ENCODE measurements at places on chromosomes 1 and 21.

DNA sequence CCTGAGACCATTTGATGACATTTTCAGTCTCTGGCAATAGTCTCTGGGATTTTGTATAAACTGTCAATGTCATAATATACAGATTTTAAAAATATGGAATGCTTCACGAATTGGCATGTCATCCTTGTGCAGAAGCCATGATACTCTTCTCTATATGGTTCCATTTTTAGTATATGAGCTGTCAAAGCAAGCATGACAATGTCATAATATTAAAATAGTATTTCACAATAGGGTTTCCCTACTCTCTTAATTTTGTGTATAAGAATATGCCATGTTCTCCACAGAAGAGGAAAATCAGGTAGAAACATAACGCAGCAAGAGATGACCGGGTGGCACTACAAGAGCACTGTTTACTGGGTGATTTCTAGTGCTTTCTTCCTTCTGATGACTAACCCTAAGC is 8.3 kb upstream of the DIPK1A start:
- peak; percentile 29 for DNase-seq

DNA sequence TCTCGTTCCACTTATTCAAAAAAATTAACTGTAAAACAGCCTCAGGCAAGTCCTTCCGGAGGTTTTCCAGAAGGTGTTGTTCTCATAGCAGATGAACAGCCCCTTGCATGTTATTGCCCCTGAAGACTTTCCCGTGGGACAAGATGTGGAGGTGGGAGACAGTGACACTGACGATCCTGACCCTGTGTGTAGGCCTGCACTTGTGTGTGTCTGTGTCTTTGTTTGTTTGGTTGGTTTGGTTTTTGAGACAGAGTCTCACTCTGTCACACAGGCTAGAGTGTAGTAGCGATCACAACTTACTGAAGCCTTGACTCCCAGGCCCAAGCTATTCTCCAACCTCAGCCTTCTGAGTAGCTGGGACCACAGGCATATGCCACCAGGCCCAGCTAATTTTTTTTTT is 12.6 kb downstream of the ETV3L start:
- no peak for DNase-seq

GRCh38 chr1:87176087-87176486 is 152.6 kb upstream of the LMO4 start:
- peak; percentile 38 for DNase-seq

GRCh38 chr21:20459838-20460237 is 538.4 kb upstream of the NCAM2 start:
- no peak for DNase-seq

GRCh38 chr1:93324486-93325464 is 20.9 kb upstream of the DR1 start:
- no peak for DNase-seq

DNA sequence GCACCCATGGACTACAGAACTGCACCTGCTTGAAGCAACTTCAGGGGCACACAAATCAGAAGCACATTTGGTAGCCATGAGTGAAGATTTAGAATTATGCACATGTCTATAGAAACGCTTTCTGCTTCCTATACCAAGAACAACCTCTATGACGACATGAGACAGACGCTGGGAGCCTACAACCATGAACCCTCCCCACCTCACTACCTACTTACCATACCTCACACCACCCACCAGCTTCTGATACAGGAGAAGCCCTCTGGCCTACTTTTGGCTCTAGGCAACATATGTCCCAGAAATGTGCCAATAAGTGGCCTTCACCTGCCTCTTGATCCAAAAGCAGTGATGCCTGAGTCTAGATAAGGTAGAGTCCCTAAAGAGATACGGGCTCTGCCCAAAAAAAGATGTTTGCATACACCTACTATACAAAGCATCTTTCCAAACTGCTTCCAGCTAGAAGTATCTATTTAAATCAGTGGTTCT is 58.5 kb downstream of the SLC45A1 start:
- no peak for DNase-seq

DNA sequence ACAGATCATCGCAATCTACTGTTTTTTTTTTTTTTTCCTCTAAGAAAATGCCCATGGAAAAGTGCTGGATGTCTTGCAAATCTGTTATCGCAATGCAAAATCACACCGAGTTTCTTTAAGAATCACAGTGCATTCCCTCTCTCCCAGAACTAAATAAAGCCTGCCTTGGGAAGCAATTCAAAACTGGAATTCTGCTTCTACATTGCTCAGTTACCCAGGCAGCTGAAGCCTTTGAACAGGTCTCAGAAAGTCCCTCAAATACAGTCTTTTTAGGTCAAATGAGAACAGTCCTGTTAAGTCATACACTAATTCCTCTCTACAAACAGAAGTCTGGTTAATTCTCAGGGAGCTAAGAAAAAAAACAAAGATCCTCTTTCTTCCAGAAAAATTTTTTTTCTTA is 46.3 kb downstream of the SLC30A10 start:
- DNase-seq = no peak

DNA sequence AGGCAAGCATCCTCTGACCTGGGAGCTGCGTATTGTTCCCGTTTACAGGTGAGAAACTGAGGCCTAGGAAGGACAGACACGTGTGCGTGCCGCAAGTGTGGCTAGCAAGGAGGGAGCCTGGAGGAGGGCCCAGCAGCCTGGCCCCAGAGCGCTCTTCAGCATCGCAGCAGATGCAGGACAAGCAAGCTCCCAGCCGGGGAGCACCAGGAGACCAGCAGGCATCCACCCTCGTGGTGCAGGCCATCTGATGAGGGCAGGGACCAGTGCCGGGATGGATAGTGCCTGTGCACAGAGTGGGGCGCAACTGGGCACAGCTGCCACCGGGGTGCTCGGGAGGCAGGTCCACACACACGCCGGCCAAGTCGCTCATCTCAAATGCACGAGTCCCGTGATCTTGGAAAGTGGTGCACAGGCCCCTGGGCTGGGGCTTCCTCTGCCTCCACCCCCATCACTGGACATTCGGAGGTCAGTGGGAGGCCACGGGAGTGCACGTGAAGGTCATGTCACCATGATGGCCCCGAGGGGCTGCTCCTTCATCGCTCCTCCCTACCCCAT is 55.1 kb downstream of the COL18A1 start:
- no peak for DNase-seq

GRCh38 chr21:41043014-41043413 is 124.9 kb upstream of the BACE2 start:
- peak; percentile 10 for DNase-seq

- no peak for DNase-seq
Observed at GRCh38 chr1:156992215-156992614, 53.3 kb downstream of the ARHGEF11 start.

DNA sequence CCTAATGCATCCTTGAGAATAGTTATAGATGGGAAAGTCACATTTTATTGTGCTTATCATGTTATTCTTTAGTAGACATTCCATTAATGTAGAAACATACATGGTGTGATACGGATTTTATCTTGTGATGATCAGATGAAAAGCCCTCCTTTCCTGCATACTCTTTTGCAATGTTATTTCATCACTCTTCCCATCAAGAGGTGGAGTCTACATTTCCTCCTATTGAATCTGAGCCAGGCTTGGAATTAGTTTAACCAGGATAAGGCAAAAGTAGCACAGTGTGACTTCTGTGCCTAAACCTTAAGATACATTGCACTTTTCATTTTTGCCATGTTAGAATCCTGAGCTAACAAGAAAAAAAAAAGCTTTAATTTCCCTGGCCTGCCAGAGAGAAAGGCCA is 393.7 kb upstream of the ST6GALNAC5 start:
- DNase-seq = no peak

DNA sequence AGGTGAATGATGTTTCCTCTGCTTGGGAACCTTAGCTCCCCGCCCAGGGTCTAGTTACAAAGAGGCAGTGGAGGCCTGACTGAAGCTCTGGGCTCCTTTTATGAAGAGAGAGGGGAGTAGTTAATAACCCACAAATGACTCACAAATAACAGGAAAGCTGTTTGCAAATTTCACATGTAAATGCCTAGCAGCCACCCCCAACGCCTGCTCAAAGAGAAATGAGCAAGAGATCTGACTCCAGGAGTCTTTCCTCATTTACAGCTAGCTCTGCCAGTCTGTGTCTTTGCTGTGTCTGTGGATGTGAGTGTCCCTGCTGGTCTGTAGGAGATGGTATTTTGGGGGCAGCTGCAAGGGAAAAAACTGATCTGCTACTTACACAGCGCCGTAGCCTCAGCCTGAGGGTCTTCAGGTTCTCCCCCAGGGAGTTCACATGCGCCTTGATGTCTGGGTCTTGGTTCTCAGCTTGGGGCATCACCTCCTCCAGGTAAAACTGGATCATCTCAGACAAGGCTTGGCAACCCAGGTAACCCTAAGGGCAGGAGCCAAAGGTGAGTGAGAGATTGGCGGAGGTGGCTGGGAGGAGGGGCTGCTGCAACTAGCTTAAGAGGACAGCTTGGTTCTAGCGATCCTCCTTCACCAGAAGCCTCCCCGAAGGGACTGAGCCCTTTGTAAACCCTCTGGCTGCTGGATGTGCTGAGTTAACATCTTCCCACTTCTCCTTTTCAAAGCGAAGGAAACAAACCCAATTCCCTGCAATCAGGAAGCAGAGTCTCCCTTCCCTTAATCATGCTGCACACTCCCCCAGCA is at the start of gene IL19:
TSS of gene IL19 (plus strand) at position 243 of the 807 bp plus-strand sequence. CDS start 65,890 bp downstream, outside the sequence.
- peak; percentile 80 for DNase-seq

DNA sequence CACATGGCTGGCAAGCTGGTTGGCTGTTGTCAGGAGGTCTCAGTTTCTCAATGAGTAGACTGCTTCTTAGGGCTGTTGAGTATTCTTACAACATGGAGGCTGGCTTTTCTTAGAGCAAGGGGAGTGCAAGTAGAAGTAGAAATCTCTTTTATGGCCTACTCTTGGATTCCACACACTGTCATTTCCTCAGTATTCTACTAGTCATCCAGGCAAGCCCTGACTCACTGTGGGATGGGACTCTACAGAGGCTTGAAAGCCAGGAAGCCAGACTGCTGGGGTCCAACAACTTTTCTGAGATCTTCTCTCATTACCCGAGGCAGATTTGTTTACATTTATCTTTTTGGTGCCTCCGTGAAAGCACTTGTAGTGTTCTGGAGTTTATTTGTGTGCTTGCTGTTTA is 196.2 kb upstream of the APP start:
- no peak for DNase-seq

- no peak for DNase-seq
Observed at GRCh38 chr1:51288578-51288977, 41.8 kb downstream of the TTC39A start.

GRCh38 chr1:8409106-8409505 is 91.2 kb downstream of the SLC45A1 start:
- peak; percentile 48 for DNase-seq

- peak; percentile 89 for DNase-seq
Observed at GRCh38 chr1:178093494-178093950, 382 bp upstream of the RASAL2 start.

DNA sequence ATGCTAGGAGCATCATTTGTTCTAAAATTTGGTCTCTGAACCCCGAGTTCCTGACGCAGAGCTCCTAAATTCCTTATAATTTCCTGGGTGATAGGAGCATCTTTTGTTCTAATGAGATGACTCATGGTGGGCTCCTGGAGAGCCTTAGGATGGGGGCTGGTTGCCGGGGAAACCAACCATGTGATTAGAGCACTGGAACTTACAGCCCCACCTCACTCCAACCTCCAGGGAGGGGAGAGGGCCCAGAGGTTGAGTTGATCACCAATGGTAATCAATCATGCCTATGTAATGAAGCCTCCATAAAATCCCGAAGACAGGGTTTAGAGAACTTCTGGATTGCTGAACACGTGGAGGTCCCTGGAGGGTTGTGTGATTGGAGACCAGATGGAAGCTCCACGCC is 7.7 kb downstream of the SHISAL2A start:
- DNase-seq = no peak

DNA sequence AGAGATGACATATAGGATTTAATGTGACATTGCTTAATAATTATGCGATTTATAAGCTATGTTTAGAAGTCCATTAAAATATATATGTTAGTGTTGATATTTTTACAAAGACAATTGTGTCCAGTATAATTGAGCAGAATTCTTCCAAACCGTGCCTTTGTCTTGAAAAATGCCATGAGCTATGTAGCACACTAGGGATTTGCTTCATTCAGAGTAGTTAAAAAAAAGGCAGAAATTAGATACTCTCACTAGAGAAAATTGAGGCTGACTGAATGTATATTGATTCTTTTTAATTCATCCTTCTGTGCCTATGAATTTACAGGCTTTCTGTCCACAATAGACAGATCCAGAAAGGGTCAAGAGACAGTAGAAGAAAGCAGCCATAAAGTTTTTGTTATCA is 429.0 kb downstream of the NEGR1 start:
- DNase-seq = no peak

DNA sequence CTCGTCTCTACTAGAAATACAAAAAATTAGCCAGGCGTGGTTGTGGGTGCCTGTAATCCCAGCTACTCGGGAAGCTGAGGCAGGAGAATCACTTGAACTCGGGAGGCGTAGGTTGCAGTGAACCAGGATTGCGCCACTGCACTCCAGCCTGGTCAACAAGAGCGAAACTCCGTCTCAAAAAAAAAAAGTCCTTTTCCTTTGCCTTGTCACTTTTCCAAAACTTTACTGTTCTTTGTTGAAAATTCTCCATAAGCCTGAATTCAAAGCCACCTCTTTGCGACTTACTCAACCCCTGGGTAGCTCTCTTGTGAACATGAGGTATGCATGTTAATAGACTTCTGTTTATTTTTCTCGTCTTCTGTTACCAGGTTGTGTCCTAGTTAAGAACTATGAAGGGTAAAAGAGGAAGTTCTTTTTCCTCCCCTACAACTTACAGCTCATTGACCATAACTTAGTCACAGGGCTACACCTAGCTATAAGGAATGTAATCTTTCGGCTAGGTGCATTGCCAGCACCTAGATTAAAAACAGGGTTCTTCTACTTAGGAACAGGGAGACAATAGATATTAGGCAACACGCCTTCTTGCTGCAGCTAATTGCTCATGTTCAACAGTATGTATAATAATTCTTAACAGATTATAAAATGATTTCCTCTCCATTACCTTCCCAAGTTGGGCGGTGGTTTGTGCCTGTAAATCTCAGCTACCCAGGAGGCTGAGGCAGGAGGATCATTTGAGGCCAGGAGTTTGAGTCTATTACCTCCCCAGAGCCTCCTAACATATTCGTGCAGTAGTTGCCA is 40.9 kb downstream of the PTAFR start:
- peak; percentile 73 for DNase-seq

GRCh38 chr1:206933333-206933945 is 11.7 kb upstream of the FCMR start:
- peak; percentile 80 for DNase-seq

All from inflammatory macrophage treated with lipopolysaccharide for 1 hour (primary cell).